Stimulated activated naive CD4-positive, alpha-beta T cell (primary cell): ENCODE measurements at places on chromosomes 7 and 10.

GRCh38 chr7:117143580-117143979, 179.3 kb downstream of the WNT2 start:
- DNase-seq = no peak

- DNase-seq = no peak
Measured at GRCh38 chr10:102782673-102783551, 39.2 kb downstream of the WBP1L start.

- DNase-seq = no peak
Measured at GRCh38 chr7:148702876-148703670, 4.4 kb downstream of the CUL1 start.

GRCh38 chr7:103949374-103949773, 40.1 kb downstream of the RELN start:
- no peak for DNase-seq

GRCh38 chr7:30193336-30193943, 58.7 kb downstream of the MTURN start:
- DNase-seq = no peak

- no peak for DNase-seq
Measured at GRCh38 chr10:15541376-15541775, 170.3 kb upstream of the FAM171A1 start.

DNA sequence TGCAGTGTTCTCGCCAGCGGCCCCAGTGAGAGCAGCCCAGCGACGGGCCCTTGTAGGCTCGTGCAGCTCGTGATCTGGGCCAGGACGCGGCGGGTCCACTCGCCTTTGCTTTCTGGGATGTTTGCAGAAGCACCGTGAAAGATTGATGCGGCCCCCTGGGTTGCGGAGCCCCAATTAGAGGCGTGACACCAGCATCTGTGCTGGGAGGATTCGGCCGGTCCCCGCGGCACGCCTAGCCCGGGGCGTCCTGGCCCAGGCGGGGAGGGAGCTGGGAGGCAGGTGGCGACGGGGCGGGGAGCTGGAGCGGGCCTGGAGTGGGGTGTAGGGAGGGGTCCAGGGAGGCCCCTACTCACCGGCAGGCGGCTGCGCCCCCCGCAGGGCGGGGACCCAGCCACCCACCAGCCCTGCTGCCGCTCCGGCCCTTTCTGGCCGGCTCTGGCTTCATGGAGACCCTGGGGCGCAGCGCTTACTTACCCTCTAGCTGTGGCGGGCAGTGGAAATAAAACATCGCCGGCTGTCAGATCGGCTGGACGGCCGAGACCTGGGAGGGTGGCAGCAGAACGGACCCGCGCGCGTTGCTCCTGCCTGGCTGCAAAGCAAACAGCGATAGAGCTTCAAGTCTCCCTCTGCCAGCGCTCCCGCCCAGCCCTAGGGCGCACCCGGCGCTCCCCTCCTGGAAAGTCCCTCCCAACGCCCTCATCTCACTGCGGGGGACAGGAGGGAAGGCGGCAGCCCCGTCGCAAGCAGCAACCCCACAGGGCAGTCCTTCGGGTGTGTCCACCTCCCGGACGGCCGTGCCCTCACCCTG, 752 bp downstream of the DRGX start:
- DNase-seq = no peak

GRCh38 chr10:114548662-114549061, 109.4 kb downstream of the ABLIM1 start:
- no peak for DNase-seq

GRCh38 chr10:71133710-71134686, 78.4 kb upstream of the UNC5B start:
- no peak for DNase-seq

- peak; percentile 18 for DNase-seq
Measured at GRCh38 chr7:142880876-142881505, 4.6 kb downstream of the TRPV6 start.

DNA sequence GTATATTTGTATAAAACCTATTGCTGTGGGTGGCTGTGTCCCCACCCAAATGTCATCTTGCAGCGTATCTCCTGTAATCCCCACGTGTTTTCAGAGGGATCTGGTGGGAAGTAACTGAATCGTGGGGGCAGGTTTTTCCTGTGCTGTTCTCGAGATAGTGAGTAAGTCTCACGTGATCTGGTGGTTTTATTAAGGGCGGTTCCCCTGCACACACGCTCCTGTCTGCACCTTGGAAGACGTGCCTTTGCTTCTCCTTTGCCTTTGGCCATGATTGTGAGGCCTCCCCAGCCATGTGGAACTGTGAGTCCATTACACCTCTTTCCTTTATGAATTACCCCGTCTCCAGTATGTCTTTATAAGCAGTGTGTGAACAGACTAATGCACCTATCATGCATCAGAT, 97.6 kb downstream of the DYNC2I1 start:
- no peak for DNase-seq

DNA sequence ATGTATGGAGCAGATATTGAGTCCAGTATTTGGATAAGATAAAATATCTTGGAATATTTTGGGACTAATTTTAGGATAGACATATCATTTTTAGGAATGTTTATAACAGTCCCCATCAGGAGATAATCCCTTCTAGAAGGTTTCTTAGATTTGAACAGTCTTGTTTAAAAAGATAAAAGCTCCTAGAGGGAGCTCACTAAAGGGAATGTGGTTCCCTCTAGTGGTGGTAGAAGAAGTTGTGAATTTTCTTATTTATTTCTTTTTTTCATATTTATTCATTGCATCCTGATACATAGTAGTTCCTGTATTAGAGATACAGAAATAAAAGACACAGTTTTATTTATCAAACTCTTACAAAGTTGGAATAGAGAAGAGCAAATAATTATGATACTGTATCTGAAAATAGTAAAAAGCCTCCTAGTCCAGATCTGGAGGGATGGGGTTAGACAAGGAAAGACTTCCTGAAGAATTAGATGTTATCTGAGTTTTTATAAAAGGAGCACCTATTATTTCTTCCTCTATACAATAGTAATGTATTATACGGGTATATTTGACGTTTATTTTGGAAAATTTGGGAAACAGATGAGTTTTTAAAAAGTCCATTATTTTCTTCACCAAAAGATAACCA, 24.5 kb upstream of the KLF14 start:
- no peak for DNase-seq

DNA sequence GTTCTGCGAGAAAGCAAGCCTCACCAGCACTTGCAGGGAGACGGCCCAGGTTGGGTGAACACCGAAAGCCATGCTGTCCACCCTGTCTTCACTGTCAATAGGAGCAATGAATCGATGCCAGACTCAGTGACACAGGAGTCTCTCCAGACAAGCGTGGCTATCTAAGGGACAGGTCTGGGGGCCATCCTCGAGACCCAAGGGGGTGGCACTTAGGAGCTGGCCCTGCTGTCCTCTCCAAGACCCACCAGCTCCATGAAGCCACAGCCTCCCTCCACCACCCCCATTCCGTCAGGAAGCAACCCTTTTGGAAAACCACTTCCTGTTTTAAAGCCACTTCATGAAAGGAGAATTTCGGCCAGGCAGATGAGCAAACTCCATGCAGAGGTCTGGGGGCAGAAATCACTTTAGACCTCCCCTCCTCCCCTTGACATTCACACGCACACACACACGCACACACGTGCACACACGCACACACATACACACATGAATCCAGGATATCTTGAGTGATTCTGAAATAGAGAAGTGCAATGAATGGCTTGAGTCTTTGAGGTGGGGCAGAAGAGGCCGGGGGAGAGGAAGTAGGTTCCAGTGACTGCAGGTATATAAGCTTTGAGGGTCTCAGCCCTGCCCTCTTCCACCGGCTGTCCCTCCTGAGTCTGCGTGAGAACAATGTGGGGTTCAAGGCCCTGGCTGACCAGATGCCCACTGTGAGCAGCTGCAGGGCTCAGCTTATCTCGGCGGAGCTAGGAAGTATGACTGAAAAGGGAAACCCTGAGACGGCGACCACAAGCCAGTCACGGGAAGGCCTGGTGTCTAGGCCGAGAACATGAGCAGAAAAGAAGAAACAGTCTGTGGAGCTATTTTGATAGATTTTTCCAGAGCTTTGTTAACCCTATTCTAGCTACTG, 25.0 kb downstream of the RGS10 start:
- DNase-seq = peak; percentile 58

DNA sequence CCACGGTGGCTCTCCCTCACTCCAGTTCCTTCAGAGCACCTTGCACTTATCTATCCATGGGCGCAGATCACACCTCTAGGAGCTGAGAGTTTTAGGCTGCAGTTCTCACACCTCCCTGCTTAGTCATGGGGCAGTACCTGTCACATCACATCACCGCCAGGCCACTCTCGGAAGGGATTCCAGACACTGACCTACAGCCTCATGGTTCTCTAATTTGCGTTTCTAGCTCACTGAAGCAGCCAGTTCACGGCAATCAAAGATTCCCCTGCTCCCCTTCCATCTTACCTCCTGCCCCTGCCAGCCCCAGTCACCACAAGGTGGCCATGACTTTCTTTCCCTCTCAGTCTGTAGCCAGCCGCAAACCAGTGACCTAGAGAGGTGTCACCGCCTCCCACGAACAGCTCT, 34.2 kb downstream of the ADRB1 start:
- no peak for DNase-seq

GRCh38 chr10:6379015-6379776, 176.5 kb downstream of the PFKFB3 start:
- no peak for DNase-seq

DNA sequence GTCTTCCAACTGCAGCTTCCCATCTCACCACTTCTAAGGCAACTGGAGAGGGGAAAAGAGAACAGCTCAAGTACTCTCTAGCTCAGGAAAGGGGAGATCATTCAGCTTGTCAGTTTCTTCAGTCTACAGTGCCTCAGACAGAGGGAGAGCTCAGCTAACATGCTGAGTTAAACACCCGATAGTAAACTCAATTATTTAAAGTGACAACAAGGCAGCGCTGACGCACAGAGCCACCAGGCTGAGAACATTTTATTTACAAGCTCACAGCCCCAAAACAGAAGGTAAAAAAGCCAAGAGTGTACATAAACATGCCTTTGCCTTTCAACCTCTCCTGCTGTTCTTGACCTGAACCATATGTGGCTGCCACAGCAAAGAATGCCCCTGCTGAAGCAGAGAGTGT, 10.1 kb upstream of the CUZD1 start:
- no peak for DNase-seq

- no peak for DNase-seq
Measured at GRCh38 chr7:43508461-43508860, 74.4 kb upstream of the STK17A start.

- no peak for DNase-seq
Measured at GRCh38 chr10:11177926-11178471, 160.3 kb downstream of the CELF2 start.

DNA sequence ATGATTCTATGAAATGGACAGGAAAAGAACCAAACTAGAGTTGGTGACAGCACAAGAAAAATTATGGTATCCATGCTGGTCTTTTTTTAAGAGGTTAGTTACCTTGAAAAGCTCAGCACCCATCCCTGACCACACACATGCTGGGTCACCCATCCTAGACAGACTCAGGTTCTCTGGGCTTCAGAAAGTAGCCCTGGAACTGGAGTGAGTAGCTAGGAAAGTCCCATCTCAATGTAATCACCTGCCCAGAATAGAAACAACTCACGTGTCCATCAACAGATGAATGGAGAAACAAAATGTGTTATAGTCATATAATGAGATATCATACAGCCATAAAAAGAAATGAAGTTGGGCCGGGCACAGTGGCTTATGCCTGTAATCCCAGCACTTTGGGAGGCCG, 37.0 kb downstream of the GSDME start:
- no peak for DNase-seq

DNA sequence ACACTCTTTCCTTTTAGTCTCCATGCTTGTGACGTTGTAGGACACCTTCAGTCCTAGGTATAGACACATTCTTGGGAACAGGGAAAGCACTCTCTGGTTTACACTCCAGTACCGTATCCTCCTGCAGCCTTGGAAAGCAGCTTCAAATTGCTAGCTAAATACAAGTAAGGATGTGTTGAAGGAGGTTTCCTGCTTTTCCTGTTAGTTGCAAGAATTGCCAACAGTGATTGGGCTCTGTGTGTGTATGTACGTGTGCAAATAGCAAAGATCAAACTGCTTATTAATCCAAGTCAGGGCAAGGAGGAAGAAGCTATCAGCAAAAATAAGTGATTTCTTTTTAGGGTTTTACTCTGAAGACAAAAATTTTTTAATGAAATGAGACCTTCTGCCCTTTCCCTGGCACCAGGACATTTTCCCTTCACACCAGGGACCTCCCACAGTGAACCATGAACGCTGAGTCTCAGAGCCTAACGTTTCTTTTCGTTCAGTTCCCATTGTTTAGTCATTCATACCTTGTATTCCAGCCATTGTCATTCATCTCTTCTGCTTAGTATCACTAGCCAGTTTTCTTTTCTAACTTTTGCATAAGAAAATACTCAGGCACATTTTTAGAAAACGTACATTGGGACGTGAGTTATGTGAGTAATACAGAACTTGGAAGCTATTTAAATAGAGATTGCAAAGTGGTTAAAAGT, 36.9 kb upstream of the AUTS2 start:
- DNase-seq = no peak

DNA sequence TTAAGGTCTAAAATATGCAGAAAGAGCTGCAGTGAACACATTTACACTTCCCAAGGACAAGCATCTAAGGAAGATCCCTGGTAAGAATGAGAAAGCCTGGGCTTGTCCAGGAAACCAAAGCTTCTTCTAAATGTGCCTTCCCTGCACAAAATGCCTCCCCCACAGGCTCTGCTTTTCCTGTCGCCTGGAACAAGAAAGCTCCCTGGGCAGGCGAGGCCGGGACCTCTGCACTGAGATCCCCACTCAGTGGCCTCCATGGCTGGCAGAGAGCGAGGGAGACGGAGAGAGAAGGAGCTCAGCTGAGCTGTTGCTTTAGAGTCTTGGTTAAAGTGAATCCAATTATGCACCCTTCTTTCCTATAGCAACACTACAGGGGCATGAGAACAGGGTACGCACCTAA, 75.6 kb downstream of the AMZ1 start:
- no peak for DNase-seq

- DNase-seq = peak; percentile 69
Measured at GRCh38 chr10:132616170-132616995, 78.8 kb downstream of the INPP5A start.

DNA sequence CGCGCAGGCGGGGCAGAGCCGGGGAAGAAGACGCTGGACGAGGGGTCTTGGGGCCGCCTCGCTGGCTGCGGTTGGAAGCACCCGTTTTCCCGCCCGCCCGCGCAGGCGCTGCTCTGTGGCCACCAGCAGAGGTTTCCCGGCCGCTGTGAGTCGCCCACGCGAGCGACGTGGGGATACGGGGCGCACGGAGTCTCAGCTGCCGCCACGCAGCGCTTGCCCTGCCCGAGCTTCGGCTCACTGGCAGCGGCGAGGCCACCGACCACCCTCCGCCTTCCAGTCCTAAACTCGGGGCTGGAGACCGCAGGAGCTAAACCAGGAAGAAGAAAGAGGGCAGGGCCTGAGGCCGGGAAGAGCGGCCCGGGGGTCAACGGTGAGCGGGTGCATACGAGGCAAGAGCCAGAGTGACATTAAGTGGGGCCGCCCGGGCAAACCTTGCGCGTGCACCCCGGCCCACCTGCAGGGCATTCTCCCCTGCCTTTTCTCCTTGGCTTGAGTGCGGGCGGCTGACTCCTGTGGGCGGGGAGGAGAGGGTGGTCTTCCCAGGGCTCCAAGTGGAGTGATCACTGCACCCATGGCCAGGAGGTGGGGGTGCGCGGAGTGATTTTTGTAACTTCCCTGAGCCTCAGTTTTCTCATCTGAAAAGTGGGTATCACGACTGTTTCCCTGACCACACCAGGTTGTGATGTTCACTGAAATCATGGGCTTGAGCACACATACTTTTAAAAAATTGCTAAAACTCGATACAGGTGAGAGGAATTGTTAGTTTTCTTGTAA, 7.1 kb upstream of the EMX2 start:
- DNase-seq = no peak
